ENCODE measurements at places on chromosomes 5 and 9.

DNA sequence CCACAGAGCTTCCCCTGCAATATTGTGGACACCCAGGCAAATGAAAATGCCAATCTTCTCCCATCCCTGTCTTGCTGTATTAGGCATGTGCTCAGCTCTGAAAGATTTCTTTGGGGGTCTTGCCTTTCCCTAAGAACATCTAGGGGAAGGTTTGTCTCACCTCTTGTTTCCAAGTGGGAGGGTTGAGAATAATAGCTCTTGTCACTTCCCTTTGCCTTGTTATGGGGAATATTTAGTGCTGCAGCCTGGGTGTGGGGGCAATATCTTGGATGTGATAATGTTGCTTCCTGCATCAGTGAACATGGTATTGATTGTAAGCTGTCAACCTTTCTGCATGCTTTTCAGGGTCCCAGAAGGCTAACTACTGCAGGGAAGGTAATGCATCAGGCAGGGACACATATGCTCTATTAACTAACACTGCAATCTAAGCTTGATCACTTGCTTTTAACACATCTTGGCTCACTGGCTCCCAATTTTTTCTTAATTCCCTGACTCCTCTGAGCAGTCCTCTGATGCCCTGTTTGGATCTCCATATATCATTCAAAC is 66.1 kb upstream of the GPR151 start:
- DNase-seq = no peak

GRCh38 chr5:60479542-60479941 is 220.4 kb downstream of the DEPDC1B start:
- DNase-seq = no peak

DNA sequence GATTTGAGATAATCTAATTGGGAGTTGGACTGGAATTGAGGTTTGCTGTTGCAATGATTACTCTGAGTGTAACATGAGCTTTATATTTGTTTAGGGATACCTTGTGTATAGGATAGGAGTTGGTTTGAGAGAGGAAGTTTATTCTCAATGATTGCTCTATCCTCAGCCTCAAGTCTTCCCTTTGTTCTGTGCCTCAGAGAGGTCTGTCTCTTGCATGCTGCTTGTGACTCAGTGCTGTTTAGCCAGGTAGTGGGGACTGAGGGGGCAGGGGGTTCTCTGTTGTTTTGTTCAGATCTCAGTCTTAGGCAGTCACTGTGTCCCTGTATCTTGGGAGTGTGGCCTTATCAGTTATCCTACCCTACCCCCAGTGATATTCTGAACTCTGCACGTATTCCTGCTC is 192.1 kb downstream of the SPATA31D1 start:
- no peak for DNase-seq

GRCh38 chr5:11105696-11106095 is 344.7 kb upstream of the DAP start:
- no peak for DNase-seq

- no peak for DNase-seq
These were observed 50.3 kb downstream of the GNAQ start for GRCh38 chr9:77981332-77981731.

- no peak for DNase-seq
These were observed 40.4 kb upstream of the ORM1 start for GRCh38 chr9:114282507-114282906.

GRCh38 chr9:84708400-84708799 is 38.9 kb downstream of the NTRK2 start:
- DNase-seq = no peak

GRCh38 chr9:13759551-13759950 is 480.1 kb upstream of the MPDZ start:
- no peak for DNase-seq

DNA sequence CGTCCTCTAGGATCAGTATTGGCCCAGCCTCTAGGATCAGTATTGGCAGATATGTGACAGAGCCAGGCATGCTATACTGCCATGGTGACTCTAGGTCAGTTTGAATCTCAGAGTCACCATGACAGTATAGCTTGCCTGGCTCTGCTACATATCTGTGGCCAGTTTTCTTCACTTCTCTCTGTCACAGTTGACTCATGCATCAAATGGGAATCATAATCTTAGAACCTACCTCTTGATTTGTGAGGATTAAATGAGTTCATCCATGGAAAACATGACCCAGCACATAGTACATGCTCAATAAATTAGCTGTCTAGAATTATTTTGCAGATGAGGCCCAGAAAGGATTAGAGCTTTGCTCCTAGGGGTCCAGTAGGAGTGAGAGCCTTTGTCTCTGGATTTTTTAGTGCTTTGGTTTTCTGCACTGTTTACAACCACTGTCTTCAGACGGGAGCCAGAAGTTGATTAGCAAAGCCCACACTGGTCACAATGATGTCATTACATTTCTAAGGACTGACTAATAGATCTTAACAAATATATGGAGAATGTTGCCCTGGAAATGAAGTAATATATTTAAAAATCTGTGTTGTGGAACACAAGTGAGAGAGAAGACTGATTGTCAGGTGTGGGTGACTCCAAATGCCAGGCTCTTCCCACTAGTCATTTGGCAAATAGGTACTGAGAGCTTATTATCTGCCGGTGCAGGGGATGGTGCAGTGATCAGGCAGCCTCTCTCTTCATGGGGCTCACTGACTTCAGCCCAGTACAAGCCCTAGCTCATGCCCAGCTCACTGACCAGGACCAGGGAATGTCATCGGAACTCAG is 76.0 kb downstream of the COL15A1 start:
- DNase-seq = no peak

DNA sequence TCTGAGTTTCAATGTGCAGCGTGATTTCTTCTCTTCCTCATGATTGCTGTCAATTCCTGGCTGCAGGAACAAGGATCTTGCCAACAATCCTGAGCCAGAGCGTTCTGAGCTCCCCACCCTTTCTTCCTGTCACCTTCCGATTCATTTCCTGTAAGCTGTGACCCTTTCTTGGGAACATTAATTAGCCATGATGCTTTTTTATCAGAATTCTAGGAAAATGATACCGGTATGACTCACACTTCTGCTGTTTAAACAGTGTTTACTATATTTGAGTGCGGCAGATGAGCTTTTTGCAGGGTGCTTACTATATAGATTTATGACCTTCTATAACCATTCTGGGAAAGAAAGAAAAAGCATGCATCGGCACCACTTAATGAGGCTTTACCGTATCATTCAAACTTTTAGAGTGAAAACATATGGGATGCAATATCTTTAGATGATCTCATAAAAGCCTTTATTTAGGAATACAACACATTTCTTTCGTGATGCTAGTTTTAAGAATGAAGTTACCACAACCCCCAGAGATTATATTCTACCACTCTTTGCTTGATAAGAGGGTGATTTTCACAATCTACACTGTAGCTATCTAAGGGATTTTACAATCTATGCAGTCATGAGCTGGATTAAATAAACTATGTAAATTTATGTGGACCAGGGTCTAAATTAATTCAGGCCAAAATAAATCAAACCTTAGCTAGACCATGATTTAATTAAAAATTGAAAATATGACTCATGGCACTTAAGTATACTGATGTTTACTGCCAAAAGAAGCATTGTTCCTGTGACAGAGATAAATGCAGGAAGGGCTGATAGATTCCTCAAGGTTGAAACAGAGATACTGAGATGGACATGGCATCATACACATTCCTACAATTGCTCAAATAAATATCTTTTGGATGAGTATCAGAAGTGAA is 38.0 kb upstream of the OSMR start:
- no peak for DNase-seq

GRCh38 chr9:91043811-91044175 is 242.2 kb downstream of the SYK start:
- DNase-seq = no peak

Measured in stimulated activated CD4-positive, alpha-beta T cell treated with anti-CD3 and anti-CD28 coated beads, TNF-alpha, amount 100 ng/mL, for 4 hours (primary cell).